COLO829 (cell line): ENCODE measurements at places on chromosomes 12 and 14.

GRCh38 chr14:90626550-90626949, 189.7 kb downstream of the TTC7B start:
- no peak for DNase-seq

DNA sequence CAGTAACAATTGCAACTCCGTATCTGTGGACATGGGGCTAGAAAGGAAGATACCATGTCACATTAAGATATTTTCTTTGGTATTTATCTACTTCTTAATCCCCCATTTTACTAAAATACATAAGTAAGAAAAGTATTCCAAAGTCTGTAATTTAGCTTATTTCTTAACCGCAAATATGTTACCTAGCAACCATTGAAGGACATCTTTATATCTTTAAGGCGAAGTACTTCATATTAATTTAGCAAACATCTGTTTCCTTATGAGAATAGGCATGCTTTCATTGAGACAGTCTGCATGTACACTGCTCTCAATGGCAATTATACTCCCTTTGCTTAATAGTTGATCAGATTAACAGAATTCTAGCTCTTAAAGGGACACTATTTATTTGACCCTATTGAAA, 88.8 kb downstream of the NAV3 start:
- DNase-seq: no peak

- DNase-seq: no peak
Measured at GRCh38 chr14:53027041-53027440, 76.2 kb upstream of the FERMT2 start.

GRCh38 chr14:88470542-88471440, 84.0 kb downstream of the PTPN21 start:
- no peak for DNase-seq

DNA sequence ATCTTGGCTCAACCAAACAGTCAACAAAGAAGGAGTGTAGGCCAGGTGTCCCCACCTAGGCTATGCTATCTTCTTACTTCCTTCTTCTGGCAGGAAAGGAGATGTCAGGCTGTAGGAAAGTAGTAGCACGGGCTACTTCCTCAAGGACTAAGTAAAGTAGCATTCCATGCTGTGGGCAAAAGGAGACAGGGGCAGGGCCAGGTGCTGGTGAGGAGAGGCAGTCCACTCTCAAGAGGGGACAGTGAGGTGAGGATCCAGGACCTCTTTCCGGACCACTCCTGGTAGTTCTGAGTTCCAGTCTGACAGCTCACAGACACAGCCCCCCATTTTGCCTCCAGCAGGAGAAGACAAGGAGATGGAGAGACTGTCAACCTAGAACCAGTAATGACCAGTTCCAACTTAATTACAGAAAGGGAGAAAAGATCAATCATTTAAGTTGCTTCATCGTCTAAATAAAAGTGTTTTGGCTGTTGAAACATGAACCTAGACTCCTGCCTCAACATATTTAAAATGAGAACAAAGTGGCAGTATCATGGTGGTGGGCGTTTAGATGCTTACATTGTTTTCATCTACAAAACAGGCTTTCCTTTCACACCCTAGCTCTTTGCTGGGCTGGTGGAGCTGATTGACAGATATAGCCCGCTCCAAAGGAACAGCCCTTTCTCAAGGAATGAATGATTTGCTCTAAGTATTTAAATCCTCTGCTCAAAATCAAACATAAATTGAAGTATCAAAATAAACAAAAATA, 5.1 kb upstream of the SSTR1 start:
- no peak for DNase-seq

- no peak for DNase-seq
Measured at GRCh38 chr12:56645201-56645716, 525 bp downstream of the ATP5F1B start.

DNA sequence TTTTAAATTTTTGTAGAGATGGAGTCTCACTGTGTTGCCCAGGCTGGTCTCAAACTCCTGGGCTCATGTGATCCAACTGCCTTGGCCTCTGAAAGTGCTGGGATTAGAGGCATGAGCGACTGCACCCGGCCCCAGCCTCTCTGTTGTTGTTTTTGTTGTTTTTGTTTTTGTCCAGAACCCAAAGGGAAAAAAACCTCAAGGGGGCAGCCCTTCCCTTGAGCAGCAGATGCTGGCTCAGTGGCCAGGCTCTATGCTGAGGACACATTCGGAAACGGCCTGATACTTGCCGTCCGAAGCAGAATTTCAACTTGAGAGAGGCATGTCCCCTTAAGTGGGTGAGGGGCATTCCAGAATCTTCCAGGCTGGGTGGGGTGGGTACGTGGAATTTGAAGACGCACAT, 6.7 kb downstream of the MVK start:
- DNase-seq: no peak

DNA sequence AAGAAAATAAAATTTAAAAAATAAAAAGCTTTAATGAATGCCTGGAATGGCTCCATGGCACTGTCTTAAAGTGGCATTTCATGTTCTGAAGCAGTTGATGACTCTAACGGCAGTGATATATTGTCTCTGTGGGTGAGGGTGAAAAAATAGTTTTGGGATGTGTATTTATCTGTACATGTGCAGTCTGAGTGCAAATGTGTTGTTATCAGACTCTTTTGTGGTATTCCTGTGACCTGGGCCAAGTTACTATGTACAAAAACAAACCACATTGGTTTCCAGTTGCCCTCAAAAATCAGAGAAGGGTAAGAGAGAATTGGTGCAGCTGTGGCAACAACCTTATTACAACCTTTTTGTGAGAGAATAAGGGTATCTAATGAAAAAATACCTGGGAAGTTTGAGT, 81.7 kb upstream of the CCDC91 start:
- DNase-seq: no peak

- DNase-seq: no peak
Measured at GRCh38 chr14:19729763-19730162, 13.6 kb upstream of the OR4Q3 start.

DNA sequence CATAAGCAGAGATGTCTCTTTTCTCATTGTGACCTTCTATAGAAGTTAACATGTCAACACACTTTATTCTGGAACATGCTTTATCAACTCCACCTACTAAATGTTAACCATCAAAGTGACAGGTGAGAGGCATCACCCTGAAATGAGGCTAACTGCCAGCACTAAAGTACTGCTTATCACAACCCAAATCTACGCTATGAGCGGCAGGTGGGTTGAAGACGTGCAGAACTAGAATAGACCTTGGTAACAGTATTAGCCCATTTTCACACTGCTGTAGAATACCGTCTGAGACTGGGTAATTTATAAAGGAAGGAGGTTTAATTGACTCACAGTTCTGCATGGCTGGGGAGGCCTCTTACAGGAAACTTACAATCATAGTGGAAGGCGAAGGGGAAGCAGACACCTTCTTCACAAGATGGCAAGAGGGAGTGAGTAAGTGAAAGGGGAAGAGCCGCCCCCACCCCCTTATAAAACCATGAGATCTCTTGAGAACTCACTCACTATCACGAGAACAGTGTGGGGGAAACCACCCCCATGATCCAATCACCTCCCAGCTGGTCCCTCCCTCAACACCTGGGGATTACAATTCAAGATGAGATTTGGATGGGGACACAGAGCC, 359.0 kb downstream of the SEC23A start:
- no peak for DNase-seq

DNA sequence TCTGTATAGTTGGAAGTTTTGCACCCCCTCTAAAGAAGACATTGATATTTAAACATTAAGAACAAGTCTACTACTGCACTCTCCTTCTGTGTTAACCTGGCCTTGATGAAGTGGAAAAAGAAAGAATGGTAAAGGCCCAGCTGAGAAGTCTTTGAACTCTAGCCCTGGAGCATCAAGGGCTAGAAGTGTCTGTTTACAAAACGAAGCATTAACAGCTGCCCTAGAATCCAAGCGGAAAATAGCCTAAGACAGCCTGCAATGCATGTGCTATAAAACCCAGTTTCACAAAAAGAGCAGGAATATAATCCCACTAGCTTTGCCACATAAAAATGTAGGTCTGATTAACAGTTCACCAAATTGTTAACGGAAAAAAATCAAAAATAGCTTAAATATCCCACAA, 60.5 kb downstream of the NUMB start:
- DNase-seq: no peak

GRCh38 chr12:47020211-47020821, 59.1 kb upstream of the PCED1B start:
- no peak for DNase-seq

DNA sequence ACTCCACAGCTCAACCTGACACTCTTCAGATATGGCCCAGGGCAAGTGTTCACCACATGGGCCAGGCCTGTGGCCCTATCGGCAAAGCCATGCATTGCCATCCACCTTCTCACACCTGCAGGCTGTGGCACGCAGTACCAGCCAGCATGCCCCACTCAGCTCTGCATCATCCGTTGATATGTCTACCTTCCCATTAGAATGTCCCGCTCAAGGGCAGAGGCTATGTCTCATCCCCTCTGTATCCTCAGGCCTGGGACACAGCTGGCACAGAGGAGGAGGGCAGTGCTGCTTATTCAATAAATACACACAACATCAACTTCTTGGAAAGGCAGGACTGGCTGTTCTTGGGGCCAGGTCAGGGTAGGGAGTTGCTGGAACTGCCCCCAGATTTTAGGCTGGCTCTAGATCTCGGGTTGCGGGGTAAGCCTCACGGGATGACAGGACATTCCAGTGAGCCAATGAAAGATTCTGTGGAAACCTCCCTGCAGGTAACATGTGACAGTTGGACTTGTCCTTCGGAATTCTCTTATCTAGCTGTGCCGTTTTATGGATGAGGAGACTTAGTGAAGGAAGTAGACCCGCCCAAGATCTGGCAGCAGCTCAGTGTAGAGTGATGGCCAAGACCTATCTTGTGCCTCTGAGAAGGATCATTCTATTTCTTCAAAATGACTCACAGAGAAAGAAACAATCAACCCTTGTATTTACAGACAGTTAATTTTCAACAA, 25.6 kb downstream of the SYNE3 start:
- DNase-seq: peak; percentile 92

GRCh38 chr12:106841510-106842302, 67.2 kb downstream of the RIC8B start:
- DNase-seq: peak; percentile 40

- no peak for DNase-seq
Measured at GRCh38 chr12:131806674-131807073, 21.5 kb upstream of the MMP17 start.

DNA sequence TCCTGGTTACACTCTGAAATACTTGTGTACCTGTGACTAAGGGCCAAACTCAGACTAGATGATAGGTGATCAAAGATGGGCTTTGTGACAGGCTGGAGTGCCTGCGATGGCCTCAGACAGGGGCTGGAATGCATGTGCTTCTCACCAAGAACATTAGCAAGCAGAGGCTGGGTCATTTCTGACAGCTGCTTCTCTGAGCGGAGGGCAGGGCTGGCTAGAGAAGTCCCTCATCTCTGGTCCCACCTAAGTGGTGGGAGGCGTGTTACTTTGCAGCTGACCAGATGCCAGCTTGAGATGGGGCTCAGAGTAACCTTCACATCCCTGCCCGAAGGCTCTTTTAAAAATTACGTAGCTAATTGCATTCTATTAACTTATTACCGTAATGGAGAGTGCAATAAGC, 106.8 kb upstream of the RTL1 start:
- DNase-seq: no peak
